Vagina (tissue), 2 donors: ENCODE measurements at places on chromosomes 13 and 19.
A peak's percentile ranks its signal among the peaks of the same experiment; 100 is the strongest.

GRCh38 chr19:21878646-21879045, 42.7 kb upstream of the ZNF43 start:
- no peak for DNase-seq

DNA sequence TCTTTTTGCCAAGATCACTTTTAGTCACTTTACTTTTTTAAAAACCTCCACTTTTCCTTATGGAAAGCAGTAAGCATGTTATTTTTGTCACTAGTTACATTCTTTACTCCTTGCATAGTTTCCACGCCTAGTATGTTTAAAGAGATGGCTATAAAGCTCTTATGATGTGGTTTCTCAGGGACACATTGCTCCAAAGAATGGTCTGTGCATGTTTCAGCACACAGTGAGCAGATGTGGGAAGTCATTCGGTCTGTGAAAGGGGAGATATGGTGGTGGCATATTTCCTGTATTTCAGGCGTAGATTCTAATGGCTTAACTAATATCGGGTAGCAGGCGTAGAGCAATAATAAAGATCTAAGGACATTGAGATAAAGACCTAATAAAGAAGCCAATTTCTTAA, 180.7 kb downstream of the SLITRK6 start:
- no peak for DNase-seq

GRCh38 chr13:98201984-98202383, 24.9 kb upstream of the RNF113B start:
- no peak for DNase-seq

DNA sequence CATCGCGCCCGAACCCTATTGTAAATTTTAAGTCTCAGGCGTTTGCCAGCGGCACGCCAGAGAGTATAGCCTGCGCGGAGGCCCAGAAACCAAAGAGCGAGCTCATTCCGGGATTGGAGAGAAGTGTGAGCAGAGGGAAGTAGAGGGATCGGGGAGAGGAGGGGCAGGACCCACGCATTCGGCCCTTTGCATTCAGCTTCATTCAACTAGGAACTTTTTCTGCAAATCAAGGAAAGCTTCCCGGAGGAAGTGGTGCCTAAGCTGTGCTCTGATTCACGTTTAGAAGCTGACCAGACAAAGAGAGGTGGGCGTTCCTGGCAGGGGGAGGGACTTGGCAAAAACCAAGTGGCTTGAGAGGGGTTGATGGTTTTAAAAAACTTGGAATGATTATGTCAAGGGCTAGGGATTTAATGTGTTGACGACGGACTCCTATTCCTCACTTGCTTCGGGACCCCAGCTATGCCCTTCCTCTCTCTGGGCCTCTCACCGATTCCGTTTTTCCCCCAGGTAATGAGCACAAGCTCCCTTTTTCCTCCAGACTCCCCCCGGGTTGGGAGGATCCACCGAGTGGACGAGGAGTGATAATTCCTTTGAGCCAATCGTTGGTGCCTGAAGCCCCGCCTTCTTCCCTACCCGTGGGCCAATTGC, 811 bp upstream of the PRMT1 start:
- DNase-seq = peak; percentile 96

DNA sequence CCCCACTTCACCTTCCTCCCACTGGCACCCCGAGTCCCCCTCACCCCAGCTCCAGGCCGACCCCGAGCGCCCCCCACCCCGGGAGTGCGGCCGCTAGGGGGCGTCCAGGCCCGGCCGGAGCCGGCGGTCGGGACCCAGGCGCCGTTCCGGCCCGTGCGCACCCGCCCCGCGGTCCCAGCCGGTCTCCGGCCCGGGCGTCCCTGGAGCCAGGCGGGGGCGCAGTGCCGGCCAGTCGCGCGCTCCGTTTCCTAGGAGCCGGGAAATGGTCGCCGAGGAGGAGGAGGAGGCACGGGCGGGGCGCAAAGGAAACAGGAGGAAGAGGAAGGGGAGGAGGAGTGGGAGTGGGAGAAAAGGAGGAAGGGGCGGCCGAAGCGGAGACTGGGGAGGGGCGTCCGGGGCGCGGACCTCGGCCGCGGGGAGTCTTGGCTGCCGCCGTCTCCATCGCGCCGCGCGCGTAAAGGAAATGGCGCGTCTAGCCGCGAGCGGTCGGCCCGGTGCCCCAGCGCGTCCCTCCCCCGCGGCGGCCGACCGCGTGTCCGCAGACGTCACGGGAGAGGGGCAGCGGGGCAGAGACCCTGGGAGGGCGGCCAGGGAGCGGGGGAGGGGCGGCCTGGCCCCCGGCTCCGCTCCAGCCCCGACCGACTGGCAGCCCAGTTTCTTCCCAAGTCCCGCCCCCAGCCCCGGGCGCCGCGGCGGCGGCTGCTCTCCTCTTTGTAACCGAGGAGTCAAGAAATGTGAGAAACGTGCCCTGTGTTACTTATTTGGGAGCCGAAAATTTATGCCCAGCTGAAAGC, 1.1 kb upstream of the KCTD15 start:
- no peak for DNase-seq

DNA sequence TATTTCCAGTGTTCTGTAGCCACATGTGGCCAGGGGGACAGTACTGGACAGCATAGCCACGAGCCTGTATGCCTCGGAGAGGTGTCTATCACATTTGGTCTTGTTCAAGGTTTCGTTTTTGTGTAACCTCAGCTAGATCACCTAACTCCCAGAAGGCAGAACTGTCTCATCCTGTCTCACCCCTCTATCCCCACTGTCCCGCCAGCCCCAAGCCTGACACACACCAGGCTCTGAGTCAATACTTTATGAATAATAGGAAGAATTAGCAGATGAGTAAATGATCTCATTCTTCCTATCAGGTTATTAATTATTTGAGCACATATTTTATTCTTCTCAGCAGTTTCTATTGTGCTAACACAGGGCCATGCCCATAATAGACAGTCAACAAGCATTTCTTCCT, 132.2 kb downstream of the NUFIP1 start:
- DNase-seq = no peak

GRCh38 chr13:75305059-75305458, 176.9 kb downstream of the TBC1D4 start:
- DNase-seq = no peak

DNA sequence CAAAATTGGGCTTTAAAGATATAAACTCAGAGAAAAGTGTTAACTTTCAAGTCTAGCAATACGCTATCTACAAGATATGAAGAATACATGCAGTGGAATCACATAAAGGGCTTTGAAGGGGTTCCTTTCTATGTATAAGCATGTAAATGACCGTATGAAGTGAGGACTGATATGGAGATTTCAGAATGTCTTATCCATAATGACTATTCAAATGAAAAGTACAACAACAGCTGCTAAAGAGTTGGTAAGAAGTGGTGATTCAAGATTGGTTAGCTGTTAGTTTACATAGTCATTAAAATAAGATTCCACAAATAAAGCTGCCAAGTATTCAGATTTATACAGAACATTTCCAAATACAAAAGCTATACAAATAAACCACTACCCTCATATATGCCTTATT, 153.4 kb upstream of the STARD13 start:
- DNase-seq = no peak

- DNase-seq = no peak
Measured at GRCh38 chr19:45468803-45469131, 971 bp downstream of the FOSB start.

GRCh38 chr19:44604241-44604640, 9.1 kb upstream of the IGSF23 start:
- no peak for DNase-seq

DNA sequence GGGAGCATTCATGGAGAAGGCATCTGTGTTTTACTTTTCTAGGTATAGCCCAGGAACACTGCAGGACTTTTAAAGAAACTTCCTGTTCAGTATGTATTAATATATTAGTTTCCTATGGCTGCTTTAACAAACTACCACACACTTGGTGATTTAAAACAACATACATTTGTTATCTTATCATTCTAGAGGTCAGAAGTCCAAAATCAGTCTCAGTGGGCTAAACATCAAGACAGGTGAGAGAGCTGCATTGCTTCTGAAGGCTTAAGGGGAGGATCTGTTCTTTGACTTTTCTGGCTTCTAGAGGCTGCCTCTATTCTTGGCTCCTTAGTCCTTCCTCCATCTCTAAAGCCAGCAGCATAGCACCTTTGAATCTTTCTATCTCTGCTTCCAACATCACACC, 37.6 kb upstream of the DIAPH3 start:
- DNase-seq = no peak

DNA sequence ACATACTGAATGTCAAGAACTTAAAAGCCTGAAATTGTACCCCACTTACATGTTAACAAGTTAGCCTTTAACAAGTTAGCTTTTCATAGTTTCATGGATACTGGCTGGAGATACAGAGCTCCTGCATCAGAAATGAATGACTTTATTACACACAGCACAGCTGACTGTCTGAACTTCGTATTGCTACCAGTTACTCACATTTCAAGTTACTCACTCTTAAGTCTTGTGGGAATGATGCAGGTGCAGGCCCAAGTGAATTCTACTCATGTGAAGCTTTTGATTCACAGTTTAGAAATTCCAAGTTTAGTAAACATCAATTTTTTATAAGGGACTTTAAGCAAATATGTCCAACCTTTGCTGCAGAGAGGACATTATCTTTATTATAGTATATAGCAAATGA, 762.2 kb upstream of the PRR20A start:
- no peak for DNase-seq

DNA sequence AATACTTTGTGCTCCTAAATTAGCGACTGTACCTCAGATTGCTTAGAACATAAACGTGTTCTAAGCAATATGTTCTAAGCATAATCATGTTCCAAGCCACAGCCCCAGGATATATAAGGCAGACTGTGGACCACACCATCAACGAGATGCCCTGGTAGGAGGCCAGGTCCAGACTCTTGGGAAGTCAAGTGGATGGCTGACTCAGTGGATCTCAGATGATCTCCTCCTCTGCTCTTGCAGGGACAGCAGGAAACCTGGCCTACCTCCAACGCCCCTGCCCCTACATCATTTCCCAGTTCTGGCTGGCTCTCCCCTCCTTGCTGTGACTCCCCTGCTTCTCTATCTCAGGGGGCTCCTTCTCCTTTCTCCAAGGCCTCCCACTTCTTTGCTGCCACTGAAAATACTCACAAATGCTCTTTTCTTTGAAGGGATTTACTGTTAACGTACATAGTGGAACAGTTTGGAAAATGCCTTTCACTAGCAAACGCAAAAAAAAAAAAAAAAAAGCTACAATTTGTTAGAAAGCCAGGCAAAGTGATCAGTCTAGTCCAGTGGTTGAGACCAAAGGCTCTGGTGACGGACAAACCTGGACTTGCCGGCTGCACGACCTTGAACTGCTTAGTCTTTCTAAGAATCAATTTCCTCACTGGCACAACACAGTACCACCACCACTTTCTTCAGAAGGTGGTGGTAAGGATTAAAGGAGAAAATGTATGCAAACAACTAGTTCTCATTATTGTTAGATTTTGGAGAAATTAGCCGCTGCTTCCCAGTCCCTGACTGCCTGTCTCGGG, 3.0 kb downstream of the TMTC4 start:
- DNase-seq = peak; percentile 70

DNA sequence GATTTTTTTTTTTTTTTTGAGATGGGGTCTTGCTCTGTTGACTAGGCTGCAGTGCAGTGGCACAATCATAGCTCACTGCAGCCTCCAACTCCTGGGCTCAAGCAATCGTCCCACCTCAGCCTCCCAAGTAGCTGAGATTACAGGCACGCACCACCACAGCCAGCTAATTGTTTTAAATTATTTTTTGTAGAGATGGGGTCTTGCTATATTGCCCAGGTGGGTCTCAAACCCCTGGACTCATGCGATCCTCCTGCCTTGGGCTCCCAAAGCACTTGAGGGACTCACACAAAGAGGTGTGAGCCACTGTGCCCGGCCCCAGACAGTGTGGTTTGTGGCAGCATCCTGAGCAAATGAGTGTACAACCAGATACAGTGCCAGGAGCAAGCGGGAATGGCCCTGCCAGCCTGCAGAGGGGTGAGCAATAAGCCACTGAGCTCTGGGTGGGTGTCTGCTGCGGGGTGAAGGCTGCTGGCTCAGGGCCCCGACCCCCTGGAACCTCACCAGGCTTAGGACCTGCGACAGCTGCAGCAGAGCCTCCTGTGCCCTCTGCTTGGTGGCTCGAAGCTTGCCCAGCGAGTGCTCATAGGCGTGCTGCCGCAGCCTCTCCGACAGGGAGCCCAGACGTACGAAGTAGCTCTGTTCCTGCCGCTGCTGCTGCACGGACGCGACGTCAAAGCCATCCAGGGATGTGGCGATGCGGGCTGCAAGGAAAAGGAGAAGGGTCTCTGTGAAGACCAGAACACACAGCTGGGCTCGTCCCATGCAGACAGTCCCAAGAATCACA, 15.9 kb upstream of the TICAM1 start:
- no peak for DNase-seq

DNA sequence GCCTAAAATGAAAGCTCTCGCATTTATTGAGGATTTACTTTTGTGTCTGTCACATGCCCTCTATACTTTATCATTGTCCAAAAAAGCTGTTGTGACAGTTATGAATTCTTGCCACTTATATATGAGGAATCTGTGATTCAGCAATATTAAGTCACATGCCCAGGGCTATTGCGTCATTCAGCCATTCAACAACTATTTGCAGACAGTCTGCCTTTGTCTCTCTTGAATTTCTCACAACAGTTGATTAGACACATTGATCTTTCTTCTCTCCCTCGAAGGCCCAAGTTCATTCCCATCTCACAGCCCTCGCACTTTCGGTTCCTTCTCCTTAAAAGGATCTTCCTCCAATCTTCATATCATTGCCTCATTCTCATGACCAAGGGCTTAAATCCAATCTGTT, 342.6 kb downstream of the MZT1 start:
- DNase-seq = no peak

DNA sequence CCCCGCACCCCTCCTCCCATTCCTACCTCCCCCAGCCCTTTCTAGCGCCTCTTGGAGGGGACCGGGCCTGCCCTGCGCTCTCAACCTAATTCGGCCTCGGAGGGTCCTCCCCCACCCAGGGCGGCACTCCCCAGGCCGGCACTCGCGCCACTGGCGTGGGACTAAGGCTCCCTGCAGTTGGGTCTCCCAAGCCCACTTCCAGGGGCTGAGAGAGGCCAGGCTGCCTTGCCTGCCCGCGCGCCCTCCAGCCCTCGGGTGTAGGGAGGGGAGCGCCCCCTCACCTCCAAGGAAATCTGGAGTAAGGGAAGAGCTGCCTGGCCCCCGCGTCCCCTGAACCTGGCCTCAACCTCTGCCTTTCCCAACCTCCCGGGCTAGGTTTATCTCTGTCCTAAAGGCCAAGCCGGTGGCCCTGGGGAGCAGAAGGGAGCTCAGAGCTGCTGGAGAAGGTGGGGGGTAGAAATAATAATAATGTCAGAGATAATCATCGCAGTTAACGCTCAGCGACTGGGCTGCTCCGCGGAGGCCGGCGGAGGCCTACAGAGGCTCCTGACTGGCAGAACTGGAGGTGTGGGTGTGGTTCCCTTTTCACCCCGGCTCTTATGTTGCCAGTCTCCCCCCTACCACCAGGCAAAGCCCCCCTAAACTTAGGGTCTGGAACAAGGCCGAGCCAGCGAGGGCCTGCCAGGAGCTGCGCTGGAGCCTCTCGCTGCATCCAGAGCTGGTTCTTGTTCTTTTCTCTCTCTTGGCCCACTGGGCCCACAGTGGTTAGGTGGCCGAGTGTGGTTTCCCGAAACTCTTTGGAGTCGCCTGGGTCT, 9.6 kb downstream of the ZIC2 start:
- no peak for DNase-seq
